ENCODE measurements at places on chromosomes 11 and 22.

DNA sequence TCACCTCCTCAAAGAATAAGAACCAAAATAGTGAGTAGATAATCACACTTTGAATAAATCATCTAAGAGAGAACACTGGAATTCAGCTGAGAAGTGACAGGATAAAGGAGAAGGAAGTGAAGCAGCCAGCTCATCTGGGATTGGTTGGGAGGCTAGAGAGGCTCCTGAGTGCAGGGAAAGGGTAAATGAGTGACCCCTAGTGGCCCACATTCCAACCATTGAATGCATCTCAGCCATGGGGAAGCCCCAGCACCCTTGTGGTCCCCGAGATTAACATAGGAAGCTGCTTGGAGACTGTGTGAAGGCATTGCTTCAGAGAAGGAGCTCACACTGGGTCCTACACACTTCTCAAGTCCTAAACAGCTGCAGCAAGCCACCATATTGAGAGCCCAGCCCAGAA lies 82.3 kb downstream of the JRKL start:
- no peak for DNase-seq

DNA sequence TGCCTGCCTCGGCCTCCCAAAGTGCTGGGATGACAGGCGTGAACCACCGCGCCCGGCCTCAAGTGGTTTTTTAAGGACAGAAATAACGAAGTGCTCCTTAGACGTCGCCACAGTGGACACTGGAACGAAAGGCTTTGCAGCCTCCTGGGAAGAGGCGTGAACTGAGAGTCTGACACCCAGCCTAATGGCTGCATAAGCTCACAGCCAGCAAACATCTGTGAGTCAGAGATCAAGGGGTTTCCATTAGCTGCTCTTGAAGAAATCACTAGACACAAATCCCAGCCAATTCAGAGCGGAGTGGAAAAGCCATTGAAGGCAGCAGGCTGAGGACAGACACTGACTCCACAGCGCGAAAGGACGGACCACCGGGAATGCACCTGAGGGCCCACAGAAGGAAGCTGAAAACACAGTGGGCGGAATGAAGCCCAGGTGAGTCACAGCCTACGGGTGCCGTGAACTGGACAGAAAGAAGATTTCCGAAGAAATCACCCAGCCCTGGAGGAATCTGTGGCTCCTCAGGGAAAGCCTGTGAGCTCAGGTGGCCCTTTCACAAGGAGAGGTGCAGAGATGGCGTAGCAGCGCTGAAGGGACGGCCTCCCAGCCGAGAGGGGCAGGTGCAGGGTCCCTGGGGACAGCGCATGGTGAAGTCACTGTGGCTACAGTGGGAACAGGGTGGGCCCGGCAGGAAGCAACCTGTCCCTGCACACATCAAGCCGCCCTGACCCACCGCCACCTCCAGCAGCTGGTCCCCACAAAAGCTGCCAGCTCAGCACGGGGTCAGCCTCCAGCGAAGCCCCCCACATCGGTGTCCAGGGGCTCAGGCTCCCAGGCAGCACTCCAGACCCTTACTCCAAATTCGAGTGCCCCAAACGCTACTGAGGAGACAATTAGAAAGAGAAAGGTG lies 11.6 kb downstream of the LMNTD2 start:
- no peak for DNase-seq

DNA sequence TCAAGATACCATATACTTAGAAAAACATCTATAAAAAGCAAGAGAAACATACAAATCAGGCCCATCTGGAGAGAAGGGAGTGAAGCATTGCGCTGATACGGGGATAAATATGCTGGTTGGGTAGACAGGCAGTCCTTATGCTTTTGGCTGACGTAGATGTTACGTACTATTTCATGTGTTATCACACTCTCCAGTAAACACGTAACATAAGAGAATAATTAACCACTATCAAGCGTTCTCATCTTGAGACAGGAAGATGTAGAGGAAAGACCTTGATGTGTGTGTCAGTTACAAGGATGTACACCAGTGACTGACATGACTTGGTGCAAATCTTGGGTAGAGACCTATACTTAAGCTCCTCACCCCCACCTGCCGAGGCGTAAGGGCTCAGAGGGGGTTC lies 86.7 kb upstream of the PRODH start:
- no peak for DNase-seq

GRCh38 chr11:69486773-69487291 lies 5.4 kb downstream of the LINC01488 start:
- DNase-seq, result no peak

DNA sequence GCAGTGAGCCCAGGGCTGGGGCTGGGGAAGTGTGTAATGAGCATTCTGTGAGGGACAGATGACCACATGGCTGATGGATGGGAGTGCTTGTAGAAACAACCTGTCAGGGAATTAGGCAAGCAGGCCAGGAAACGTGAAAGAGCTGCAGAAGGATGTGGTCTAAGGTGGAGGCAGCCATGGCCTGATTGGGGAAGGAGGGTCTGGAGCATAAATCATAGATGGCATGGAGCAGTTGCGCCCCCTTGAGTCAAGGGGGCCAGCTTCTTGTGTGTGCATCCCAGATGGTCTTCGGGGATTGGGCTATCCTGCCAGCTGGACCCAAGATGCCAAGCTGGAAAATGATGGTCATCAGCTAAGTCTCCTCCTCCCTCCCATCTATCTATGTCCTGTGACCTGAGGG lies 119.4 kb upstream of the CLPB start:
- DNase-seq, result no peak

GRCh38 chr11:101792814-101793213 lies 122.0 kb upstream of the CEP126 start:
- DNase-seq, result no peak

GRCh38 chr22:49140911-49141665 lies 686.6 kb downstream of the BRD1 start:
- DNase-seq, result peak; percentile 32

- no peak for DNase-seq
Observed at GRCh38 chr22:32396746-32397145, 15.3 kb downstream of the RTCB start.

DNA sequence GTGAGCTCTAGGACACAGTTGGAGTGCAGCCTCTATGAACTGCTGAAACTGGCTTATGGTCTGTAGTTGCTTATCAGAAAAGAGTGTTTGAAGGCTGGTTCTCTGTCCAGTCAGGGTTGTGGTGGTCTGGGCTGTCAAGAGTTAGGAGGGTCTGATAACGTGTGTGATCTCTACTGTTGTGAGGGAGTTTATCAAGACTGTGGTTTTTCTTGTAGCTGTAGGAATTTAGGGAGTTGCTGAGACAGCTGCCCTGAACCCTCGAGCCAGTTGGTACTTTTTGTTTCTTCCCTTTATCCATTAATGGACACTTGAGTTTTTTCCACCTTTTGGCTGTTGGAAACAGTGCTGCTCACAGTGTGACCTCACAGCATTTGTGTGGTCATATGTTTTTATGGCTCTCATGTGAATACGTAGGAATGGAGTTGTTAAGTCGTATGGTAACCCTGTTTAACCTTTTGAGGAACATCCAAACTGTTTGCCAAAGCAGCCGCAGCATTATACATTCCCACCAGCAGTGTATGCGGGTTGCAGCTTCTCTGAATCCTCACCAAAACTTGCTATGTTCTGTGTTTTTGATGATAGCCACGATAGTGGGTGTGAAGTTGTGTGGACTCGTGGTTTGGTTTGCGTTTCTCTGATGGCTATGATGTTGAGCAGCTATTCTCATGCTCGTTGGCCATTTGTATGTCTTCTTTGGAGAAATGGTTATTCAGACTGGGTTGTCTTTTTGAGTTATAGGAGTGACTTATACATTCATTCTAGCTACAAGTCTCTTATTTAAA lies 20.9 kb upstream of the DGCR8 start:
- DNase-seq, result no peak

- DNase-seq, result no peak
Observed at GRCh38 chr11:42237701-42238235, 778.3 kb upstream of the LRRC4C start.

- no peak for DNase-seq
Observed at GRCh38 chr11:111524056-111524455, 9.5 kb downstream of the HOATZ start.

DNA sequence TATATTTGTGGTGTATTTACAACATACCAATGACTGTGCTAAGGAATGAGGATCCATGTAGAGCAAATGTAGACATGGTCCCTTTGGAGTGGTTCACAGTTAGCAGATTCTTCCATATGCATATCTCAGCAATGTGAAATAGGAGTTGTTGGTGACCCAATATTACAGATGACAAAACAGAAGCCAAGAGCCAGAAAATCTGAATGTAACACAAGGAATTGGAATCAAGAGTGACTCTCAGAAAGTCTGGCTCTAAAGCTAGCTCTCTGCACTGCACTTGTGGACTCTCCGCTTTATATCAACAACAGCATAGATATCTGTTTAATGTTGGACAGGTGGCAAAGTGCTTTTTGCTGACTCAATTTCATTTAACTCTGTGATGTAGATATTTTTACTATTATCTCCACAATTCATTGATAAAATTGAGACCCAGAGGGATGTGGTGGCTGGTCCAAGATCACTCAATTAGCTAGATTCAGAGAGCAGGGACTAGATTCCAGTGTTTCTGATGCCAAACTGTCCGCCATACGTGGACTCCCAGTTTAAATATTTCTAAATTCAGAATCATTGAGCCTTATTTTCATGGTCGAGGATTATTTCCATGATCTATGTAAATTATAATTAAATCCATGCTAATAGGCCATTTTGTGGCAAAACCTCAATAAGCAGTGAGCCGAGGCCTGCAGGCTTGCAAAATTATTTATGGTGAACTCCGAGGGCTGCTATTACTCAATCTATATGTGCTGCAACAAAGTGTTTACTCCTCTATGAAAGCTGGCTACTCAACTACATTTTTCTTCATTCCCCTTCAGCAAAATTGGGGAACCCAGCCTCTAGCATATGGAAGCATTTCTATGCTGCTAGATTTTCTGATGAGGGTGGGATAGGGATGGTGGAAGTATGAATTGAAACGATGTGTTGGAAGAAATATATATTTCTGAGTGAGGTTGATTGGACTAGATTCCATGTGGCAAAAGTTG lies 21.1 kb upstream of the TENM4 start:
- no peak for DNase-seq

- no peak for DNase-seq
Observed at GRCh38 chr11:63503492-63503891, 2.4 kb upstream of the LGALS12 start.

DNA sequence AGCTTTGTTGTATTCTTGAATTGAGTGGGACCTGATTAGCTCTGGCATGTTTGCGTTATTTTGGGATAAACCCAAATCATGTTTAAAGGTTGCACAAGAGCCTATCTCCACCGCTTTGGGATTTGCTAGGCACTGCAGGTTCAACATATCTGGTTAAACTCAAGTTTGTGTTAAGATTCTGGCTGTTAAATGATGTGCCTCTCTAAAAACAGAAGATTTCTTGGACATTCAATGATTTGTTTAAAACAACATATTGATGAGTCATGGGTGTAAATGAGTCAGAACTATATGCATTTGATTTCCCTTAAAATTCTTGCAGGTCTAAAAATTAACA lies 67.4 kb downstream of the AMOTL1 start:
- DNase-seq, result no peak

DNA sequence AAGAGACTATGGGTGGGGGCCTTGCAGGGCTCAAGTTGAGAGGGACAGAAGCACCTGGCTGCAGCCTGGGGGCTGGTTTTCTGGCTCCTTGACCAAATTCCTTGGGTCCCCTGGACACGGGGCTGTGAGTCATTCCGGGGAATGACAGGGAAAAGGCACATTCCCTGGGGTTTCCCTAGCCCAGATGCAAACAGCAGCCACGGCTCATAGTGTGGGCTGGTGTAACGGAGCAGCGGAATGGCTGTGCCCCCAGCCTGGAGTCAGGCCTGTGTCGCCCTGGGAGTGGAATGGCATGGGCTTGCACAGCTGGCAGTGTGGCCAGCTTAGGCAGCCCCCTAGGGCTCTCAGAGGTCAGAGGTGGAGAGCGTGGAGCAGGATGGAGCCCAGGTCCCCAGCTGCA lies 77.6 kb upstream of the KCNQ1OT1 start:
- DNase-seq, result peak; percentile 50

- no peak for DNase-seq
Observed at GRCh38 chr11:60825118-60825517, 16.8 kb upstream of the CCDC86 start.

DNA sequence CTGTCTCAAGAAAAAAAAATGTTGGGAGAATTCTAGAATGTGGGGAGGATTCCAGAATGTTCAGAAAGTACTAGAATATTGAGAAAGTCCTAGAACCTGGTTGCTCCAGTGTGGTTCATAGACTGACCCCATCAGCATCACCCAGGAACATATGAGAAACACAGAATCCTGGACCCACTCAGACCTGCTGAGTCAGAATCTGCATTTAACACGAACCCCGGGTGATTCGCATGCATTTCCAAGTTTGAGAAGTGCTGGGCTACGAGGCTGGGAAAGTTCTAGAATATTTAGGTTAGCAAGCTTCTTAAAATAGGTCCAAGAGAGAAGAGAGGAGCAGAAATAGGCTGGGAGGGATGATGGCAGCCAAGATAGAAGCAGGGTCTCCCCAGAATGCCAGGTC lies 6.4 kb downstream of the C1QTNF6 start:
- DNase-seq, result no peak

DNA sequence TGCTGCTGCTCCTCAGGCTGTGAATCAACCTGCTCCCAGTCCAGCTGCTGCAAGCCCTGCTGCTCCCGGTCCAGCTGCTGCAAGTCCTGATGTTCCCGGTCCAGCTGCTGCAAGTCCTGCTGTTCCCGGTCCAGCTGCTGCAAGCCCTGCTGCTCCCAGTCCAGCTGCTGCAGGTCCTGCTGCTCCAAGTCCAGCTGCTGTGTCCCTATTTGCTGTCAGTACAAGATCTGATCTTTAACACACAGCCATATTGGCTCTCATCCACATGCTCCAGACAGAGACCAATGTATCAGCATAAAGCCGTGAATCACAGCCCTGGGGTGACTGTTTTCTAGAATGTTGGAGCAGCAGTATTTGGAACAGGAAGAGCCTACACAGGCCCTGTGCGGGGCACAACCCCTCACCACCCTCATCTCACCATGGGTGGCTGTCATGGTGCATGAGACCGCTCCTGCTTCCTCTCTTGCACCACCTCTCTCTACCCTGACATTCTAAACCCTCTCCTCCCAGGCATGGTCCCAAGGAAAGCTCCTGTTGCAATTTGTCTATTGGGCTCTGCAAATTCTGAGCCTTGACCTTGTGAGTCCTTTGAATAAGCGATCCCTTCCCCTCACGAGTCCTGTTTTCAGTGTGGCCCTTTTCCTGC lies 3.5 kb downstream of the KRTAP5-10 start:
- DNase-seq, result no peak

DNA sequence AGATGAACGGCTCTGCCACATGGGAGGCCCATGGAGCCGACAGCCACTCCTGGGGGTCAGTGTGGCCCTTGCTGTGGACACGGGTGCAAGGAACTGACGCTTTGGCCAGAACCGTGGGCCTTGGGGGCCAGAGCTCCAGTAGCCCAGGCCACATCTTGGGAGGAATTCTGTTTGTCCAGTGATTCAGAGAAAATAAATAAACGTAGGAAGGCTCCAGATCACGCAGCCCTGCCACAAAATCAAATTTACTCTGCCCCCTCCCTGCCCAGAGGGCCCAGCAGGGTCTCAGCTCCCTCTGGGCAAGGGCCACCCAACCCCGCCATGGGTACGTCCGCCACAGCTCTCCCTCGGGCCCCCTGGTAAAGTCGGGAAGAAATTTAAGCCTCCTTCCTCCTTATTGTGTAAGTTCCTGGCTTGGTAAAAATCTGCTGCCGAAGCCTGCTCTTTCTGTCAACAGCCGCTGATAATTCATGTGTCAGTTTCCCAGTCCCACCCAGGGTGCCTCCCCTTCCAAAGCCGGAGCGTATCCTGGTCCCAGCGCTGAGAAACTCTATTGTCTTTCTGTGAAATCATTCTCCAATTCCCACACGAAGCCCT lies 6.9 kb upstream of the MUC5AC start:
- DNase-seq, result peak; percentile 50

GRCh38 chr11:14036469-14036868 lies 73.9 kb downstream of the SPON1 start:
- no peak for DNase-seq
